Activated effector memory CD4-positive, alpha-beta T cell treated with Interleukin-2 at 50 U/mL for 16 hours (primary cell): ENCODE measurements at places on chromosomes 16 and 17.

GRCh38 chr16:70715055-70715858 lies 29.4 kb upstream of the MTSS2 start:
- no peak for DNase-seq

DNA sequence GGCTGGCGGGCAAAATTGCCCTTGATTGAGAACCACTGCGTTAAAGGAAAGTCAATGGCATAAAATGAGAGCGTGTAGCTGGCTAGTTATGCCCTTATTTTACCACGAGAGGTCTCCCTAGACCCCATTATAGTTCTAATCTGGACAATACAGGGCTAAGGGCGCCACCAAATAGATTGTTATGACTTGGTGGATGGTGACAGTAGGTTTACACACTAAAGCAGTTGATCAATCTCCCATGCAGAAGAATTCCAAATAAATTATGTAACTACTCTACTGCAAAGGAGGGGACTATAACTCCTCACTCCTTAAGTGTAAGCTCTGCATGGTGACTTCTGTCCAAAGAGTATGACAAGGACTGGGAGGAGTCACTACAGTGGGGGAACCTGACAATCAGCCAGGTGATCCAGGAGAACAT lies 20.4 kb upstream of the YPEL2 start:
- no peak for DNase-seq

GRCh38 chr17:39001703-39002637 lies 34.8 kb upstream of the FBXO47 start:
- DNase-seq, result no peak

DNA sequence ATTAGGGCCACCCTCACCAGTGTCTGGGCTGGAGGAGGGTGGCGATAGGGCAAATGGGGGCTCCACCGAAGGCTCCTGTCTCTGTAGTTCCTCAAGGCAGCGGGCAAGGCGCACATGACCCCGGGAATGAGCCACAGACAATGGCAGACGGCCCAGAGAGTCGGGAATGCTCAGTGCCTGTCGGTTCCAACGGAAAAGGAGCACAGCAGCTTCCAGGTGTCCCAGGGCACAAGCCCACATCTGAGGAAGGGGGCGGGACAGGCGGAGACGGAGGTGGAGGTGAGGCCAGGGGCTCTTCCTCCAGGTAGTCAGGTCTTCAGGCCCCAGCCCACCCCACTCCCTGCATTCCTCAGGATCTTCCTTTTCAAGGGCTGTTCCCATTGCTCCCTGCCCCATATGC lies 5.1 kb upstream of the SPAG7 start:
- no peak for DNase-seq

GRCh38 chr17:46106966-46107644 lies 86.1 kb downstream of the KANSL1 start:
- no peak for DNase-seq

DNA sequence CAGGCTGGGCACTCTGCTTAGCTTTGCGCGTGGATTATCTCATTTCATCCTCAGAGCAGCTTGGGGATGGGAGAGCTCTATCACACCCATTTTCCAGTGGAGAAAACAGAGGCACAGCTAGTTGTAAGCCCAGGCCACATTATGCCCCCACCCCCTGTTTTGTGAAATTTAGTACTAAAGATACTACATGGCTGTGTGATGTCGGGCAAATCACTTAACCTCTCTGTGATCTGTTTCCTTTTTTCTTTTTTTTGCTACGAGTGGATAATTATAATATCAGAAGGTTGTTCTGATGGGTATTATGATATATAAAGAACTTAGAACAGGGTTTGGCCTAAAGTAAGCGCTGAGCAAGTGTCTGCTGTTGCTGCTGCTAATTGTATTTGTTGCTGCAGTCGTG lies 41.6 kb downstream of the ABAT start:
- DNase-seq, result no peak

DNA sequence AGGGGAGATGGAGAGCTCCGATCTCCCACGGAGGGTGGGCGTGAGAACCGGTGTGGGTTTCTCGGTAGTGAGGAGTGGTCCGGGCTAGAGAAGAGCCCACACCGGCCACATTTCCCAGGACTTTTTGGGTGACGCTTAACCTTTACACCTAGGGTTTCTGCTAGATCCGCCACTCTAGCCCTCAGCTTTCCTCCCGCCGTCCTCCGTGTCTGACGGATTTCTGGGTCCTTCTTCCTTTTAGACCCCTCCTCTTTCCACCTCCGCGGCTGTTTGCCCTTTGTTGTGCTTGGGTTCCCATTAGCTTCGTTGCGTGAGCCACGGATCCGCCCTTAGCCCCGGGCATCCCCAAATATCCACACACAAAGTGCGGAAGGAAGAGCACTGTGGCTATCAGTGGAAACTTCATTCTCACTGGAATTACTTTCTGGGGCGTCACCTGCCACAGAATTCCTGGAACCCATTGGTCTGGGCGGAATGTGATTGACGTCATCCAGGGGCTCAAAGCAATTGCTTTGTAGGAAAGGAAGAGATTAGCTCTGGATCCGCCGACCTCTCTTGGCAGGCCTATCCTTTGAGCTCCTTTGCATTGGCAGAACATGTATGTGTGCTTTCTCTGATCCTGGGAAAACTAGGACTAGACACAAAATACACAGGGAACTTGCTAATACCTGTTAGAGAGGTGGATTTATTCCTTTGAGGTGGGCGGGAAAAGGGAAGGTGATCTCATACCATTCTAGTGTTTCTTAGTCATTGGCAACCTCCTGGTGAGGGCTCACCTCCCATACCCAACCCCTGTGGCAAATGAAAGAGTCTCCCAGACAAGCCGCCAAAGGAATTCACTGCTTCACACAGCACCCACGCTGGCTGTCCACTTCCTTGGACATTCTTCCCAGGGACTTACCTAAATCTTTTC lies 654 bp downstream of the TNFAIP1 start:
- no peak for DNase-seq

GRCh38 chr16:70576431-70577255 lies 53.0 kb downstream of the SF3B3 start:
- no peak for DNase-seq

DNA sequence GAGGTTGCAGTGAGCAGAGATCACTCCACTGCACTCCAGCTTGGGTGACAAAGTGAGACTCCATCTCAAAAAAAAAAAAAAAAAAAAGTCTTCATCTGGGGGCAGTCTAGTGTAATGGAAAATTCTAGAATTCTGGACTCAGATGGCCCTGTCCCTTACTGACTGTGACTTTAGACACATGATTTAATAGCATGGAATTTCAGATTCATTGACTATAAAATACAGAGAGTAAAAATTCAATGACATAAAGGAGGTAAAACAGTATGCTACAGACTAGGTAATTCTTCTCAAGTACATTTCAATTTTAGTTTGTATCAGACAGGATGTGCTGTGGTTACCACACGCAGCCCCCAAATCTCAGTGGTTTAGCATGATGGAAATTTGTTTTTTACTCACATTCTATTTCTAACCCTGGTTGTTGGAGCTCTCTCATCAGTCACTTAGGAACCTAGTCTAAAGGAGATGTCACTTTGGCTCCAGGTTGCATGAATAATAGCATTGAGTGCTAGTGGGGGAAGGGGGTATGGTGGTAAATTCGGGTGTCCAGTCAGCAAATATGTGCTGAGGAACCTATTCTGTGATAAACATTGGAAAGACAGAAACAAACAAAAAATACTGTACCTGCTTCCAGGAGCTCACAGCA lies 444.0 kb downstream of the XYLT1 start:
- no peak for DNase-seq

DNA sequence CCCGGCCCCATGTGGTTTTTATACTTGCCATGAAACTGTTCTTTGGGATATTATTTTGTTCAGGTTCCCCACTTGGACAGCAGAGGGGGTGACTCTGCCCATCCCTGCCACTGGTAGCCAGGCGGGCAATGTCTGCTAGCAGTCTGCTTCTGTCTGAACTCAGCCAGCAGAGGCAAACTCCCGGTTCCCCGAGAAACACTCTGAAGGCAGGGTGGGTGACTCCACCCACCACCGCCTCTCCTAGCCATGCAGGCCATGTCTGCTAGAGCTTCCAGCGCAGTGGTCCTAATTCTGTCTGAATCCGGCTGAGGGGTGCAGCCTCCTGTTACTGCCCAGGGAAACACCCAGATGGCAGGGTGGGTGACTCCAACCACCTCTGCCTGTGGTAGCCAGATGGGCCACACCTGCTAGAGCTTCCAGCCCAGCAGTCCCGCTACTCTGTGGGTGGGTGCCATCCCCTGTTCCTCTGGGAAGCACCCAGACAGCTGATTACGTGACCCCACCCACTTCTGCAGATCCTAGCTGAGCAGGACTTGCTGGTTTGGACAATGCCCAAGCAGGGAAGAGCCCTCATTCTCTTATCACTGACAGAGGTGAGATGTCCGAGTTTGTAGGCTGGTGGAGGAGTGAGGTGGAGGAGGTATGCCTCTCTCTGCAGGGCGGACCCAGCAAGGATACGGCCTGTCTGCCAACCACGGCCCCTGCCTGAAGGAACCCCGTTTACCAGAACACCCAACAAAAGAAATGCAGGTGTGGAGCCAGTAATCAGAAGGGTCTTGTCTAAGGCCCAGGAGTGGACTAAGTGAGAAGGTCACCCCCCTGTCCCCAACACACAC lies 22.4 kb downstream of the NLRP1 start:
- no peak for DNase-seq

DNA sequence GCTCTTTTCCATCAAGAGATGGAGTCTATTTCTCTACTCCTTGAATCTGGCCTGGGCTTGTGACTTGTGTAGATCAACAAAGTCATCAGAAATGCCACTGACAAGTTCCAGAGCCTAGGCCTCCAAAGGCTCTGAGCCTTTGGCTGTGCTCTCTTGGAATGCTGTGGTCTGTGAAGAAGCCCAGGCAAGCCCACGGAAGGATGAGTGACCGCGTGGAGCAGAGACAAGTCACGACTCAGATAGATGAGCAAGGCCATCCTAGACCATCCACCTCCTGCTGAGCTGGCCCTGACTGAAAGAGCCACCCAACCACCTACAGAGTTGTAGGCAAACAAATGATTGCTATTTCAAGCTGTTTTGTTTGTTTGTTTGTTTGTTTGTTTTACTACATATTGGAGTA lies 11.6 kb upstream of the ICAM2 start:
- DNase-seq, result no peak

GRCh38 chr16:69917739-69918138 lies 33.4 kb upstream of the CLEC18A start:
- no peak for DNase-seq

GRCh38 chr16:53219371-53219770 lies 164.6 kb downstream of the CHD9 start:
- no peak for DNase-seq

- DNase-seq, result no peak
Measured at GRCh38 chr16:2372684-2373083, 32.2 kb upstream of the ABCA3 start.

DNA sequence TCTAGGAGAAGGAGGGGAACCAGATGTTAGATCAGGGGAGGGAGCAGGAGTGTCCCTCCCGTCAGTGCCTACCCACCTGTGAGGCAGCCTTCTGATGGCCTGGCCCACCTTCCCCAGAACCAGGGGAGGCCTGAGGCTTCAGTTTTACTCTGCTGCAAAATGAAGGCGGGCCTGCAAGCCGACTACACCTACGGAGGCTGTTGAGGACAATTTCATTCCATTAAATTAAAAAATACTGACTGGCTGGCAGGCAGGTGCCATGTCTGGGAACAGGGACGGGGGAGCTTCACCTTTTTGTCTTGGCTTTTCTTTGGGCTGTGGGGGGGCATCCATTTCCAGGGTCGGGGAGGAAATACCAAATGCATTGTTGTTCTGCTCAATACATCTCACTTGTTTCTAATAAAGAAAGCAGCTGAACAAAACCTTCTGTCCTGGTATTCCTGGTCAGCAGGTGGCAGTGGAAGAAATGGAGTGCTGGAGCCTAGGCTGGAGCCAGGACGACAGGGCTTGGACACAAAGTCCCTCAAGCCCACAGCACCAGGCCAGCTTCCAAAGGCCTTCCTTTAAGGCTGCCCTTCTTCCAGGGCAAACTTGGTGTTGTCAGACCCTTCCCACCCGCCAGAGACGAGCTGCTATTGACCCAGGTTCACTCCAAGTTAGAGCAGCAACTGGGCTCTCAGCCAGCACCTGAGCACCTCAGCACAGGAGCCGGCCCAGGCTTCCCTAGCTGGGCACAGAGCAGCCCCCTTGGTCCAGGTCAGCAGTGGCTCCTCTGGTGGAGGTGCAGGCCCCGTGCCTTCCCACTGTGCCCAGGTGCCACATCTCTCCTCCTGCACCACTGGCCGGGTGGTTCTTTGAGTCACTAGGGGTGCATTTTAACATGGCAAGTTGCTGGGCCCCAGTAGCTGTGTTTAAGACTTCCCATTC lies 23.5 kb downstream of the PLCD3 start:
- no peak for DNase-seq

DNA sequence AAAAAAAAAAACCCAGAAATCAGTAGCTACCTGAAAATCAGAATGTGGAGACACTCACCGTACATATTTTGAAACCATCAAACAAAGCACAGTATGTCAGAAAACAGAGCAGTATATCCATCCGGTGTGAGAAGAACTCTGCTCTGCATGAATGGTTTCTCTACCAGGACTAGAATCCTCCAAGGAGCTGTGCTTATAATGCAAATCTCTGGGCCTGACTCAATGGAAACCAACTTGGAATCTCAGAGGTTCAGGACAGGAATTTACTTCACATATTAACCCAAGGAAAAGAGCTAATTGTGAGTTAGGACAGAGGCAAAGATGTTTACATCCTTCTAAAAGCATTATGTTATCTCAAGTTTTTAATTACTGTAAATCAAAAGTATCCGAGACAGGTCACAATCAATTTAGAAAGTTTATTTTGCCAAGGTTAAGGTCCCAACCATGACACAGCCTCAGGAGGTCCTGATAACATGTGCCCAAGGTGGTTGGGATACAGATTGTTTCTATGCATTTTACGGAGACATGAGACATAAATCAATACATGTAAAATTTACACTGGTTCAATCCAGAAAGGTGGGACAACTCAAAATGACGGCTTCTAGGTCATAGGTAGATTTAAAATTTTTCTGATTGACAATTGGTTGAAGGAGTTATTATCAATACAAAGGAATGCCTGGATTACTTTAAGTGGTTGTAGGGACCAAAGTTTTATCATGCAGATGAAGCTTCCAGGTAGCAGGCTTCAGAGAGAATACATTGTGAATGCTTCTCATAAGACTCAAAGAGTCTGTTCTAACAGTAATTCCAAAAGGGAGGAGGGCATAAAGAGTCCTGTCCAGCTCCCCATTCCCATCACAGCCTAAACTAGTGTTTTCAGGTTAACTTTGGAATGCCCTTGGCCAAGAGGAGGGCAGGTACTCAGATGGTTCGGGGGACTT lies 164.1 kb downstream of the CDH8 start:
- DNase-seq, result no peak

- no peak for DNase-seq
Measured at GRCh38 chr16:87687126-87687910, 78.5 kb downstream of the KLHDC4 start.

GRCh38 chr17:27466743-27467375 lies 10.6 kb downstream of the KSR1 start:
- peak; percentile 37 for DNase-seq
